ENCODE measurements at places on chromosomes 4 and X.

- no peak for DNase-seq
Measured at GRCh38 chr4:128835498-128836222, 26.2 kb downstream of the JADE1 start.

- DNase-seq, result no peak
Measured at GRCh38 chr4:8353158-8353669, 83.7 kb downstream of the HTRA3 start.

DNA sequence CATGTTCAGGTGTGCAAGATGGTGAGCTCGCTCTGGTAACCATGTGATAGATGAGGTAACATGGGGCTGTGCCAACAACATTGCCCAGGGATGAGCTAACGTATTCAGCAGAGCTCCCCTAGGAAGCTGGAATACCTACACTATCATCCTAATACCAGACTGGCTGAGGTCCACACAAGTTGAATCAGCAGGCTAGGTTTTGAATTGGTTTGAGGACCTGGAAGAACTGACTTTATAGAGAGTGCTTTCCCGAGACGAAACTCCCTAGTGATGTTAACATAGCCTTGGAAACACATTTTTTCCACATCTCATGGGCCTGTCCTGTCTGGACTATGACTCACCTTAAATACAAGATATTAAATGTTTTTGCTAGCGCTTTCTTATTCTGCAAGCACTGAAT is 56.7 kb downstream of the IGFBP7 start:
- no peak for DNase-seq

DNA sequence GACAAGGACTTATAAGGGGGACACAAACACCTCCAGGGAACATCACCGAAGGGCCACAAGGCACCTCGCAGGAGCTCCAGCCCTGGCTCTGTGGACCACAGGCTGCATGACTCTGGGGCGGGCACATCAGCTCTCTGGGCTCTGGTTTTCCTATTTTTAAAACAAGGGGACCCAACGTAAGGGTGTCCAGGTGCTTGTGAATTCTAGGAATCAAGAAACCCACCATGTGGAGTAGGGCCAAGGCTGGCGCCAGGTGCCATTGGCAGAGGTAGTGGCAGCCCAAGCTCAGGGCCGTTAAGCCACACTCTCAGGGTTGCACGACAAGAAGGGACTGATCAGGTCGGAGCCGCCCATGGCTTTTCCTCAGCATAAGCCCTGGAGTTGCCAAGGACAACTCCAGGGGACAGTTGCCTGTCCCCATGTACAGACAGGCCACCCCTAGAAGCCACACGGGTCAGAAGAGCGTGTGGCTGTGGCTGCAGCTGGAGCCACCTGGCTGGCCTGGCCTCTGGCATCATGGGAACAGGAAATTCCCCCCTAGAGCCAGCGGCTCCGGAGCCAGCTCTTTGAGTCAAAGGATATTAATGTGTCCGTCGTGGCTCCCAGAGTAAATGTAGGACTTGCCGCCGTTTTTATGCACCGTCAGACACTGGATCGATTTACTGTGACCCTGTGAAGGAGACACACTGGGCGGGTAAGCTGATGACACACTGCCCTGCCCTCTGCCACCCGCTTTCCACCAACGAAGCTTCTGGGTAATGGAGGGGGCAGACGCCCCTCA is 32.5 kb downstream of the WDR1 start:
- no peak for DNase-seq

DNA sequence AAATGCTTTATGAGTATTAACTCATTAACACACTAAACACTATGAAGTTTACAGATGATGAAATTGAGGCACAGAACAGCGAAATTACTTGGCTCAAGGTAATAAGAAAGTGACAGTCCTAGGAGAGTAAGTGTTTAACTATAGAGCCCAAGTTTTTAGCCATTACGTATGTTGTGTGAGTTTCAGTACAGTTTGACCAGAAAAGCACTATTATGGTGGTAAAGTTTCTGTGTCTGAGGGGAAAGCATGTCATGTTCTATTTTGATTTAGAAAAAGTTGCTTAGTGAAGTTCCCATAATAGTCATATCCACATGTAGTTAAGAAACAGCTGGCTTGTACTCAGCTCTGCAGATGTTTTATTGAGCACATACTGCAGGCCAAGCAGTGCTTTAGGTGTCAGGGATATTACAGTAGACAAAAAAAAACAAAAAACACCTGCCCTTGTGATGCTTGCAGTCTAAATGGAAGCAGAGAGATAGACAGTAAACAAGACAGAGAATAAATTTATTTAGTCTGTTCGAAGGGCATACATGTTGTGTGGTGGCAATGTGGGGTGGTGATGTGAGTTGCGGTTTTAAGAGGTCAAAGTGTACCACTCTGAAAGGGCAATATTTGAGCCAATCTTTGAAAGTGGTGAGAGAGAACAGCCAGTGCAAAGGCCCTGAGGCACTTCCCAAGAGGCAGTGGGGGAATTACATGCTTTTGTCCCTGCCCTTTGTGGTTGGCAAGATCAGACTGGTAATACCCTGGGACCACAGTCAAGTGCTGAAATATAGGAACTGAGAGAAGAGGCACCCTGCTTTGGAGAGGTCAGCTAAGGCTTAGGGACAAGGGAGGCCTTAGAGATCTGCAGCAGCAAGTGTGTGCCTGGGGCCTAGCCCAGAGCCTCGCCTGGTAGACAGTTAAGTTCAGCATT is 6.2 kb downstream of the TMEM131L start:
- no peak for DNase-seq

DNA sequence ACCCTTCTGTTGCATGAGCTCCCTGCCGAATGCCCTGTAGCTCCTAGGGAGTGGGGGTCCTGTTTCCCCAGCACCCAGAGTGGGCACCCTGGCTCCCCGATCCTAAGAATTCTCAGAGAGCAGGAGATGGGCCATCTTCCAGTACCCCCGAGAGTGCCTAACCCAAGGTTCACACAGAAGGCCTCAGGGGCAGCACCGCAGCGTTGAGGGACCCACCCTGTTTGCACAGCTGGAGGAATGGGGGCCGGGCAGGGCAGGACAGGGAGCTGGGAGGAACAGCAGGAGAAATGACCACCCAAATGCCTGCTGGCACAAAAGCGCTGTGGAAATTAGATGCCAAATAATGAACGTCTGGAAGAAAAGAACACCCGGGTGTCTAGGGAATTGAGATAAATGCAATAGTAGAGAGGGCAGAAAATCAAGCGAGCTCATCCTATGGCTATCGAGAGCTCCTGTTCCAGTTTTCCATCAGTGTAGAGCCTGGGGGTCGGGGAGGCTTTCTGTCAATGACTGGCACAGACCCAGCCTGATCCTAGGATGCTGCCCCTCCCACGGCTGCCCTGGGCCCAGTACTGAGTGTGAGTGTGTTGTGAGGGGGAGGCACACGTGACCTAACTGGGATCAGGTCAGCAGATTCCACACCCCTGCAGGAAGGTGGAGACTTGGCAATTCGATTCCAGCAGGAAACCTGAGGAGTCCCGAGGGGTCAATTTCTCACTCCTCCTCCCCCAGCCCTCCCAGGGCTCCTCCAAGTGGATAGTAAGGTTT is 25.7 kb downstream of the SEPTIN6 start:
- DNase-seq, result no peak

DNA sequence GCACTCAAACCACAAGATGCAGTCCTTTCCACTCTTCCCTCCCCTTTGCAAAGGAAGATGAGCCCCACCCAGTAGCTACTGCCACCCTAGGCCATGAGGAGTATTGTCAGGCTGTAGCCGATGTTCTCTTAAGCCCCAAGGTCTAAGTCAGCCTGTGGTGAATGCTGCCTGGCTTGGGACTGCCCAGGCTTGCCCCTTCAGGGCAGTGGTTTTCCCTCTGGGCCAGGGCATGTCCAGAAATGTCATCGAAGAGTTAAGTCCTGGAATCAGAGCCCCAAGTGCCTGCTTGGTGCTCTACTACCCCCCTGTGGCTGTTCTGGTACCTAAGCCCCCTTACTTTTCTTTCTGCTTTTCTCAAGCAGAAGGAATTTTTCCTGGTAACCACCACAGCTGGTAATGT is 11.8 kb upstream of the PGK1 start:
- DNase-seq, result no peak

DNA sequence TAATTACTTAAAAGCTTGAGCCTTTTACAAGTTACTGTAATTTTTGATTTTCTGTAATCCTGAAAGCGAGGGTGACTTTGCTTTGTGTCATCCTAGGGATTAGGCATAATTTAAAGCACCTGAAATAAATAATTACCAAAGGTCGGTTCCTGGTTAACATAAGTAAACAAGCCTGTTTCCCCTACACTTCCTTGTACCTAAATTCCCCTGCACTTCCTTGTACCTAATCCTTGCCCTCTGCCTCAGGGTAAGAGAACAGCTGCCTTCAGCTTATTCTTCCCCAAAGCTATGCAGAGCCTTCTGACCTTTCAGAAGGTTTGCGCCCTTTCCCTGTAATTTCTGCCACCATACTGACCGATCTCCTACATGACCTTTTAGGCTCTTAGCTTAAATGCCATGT is 166.1 kb upstream of the PDE5A start:
- DNase-seq, result no peak

DNA sequence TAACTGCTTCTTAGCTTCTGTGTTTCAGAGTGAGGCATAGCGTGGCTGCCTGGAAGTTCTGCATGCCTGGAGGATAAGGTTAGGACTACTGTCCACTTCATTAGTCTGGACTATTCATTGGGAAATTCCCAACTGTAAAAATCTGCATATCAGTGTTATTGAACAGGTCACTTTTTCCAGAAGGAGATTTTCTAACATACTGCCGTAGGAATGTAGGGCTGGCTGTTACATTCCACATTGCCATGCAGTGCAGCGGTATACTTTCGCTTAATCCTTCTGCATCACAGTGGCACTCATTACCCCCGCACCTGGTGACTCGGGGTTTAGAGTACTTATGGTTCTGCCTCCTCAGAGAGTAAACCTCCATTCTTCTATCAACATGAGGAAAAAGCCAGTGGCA is 104.6 kb downstream of the NPFFR2 start:
- DNase-seq, result no peak

DNA sequence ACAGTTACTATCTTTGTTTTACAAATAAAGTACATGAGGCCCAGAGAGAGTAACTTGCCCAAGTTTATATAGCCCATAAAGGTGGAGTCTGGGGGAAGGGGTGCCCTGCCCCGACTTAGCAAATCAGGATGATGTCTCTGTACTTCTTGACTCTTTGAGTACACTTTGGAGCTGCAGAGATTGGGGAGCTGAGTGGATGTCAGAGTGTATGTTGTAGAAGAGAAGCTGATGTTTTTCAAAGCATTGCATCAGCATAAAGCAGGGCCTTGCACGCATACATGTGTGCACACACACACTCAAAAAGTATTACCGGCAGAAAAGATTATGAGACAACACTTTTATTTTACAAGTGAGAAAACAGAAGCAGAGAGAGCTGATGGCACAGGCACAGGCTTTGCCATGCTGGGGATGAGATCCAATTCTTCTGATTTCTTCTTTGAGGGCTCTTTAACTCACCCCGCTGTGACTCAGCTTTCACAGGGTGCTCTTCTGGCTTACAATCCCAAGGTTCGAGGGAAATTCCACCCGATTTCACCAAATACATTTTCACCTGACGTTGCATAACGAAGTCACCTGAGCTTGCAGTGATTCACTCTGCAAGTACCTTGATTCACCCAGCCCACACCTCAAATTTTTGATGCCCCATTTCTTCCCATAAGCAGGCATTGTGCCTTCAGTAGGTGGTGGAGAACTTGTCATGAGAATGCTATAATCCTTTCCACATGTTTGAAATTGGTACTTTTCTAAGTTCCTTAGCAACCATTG is 292.8 kb upstream of the BOD1L1 start:
- no peak for DNase-seq

DNA sequence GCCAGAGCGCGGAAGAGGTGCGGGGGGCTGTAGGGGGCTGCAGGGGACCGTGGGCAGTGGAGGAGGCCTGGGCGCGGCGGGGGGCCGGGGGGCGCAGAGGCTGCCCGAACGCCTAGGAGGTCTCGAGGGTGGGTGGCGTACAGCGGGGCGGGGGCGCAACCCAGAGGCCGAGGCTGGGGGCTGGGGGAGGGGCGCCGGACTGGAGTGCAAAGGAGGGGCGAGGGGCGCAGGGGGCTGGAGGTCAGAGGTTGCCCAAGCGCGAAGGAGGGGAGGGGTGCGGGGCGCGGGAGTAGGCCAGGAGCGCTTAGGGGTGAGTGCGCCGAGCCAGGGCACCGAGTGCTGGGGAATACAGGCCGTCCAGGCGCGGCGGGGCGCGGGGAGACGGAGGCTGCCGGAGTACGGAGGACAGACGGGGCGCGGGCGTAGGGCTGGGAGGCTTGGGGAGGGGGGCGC is 255 bp downstream of the GYG2 start:
- no peak for DNase-seq
